ENCODE measurements at places on chromosomes 7 and 10.

- DNase-seq: no peak
Measured at GRCh38 chr7:5477126-5477525, 53.5 kb upstream of the TNRC18 start.

DNA sequence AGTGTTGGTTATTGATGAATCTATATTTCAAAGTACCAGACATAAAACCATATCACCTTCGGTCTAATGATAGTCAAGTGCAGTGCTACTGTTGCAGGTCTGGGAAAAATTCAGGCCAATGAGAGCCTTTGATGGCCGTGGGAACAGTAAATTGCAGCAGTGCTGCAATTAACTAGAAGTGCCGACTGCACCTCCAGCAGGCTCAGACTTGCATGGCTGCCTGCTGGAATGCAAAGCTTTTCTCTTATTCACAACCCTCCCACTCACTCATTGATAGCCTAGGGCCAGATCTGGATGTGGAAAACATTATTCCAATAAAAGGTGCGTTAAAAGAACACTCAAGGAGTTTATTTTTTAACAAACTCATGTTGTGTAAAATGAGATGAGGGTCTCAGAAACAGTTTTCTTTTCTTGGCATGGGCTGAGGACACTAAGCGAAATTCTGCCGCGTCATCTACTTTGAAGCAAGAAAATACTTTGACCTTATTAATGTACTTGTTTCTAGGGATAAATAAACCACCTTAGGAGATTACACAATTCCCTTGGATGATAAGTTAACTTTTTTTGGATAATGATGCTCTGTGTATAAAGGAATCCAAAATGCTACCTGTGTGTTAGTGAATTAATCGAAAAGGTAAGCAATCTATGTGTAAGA, 17.1 kb downstream of the PLXDC2 start:
- DNase-seq: no peak

DNA sequence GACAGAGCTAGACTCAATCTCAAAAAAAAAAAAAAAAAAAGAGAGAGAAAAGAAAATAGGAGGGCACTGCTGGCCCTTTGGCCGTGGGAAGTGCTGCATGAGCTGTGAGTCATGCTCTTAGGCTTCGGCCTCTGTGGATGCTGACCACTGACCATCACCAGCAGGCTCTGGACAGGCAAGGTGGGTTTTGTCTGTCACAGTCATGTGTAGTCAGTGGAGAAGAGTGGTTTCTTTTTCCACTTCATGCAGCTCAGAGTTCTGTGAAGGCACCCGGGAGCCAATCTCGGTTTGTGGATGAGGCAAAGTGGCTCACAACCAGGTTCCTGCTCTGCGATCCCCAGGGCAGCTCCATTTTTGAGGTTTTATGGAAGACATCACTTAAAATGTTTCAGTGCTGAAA, 58.1 kb downstream of the PRTFDC1 start:
- no peak for DNase-seq

DNA sequence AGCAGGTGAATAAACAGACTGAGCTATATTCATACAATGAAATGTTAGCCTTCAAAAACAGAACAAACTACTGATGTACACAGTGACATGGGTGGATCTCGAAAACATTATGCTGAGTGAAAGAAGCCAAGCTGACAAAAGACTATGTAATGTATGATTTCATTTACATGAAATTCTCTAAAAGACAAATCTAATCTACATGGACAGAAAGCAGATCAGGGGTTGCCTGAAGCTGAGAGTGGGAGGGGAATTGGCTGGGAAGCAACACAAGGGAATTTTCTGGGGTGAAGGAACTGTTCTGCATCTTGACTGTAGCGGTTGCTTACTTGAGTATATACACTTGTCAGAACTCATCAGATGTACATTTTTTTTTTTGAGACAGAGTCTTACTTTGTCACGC, 121.7 kb upstream of the SVIL start:
- no peak for DNase-seq

- DNase-seq: no peak
Measured at GRCh38 chr7:31145339-31145738, 93.2 kb downstream of the ADCYAP1R1 start.
